ENCODE measurements at places on chromosomes 5 and 9. TPM values are rescaled to one million over a fixed set of nuclear protein-coding genes. Genes with fewer than 3 reads are reported as not detected.

PLPPR1 gene
- total RNA-seq, result not detected

FCN2 gene
- not detected for total RNA-seq

NAIF1 gene
- total RNA-seq, result 6.9 TPM

SYK gene
- not detected for total RNA-seq

PPP1R2B gene
- 0.09 TPM for total RNA-seq

PSAT1 gene
- total RNA-seq, result 180 TPM

C5orf52 gene
- total RNA-seq, result not detected

IFNK gene
- not detected for total RNA-seq

SPATA31D4 gene
- total RNA-seq, result not detected

TBCA gene
- total RNA-seq, result 270 TPM

AIF1L gene
- total RNA-seq, result 1.7 TPM

DRD1 gene
- total RNA-seq, result 0.13 TPM

SOHLH1 gene
- 0.12 TPM for total RNA-seq

HTR4 gene
- not detected for total RNA-seq

ADRB2 gene
- total RNA-seq, result 1.6 TPM

SPINK13 gene
- not detected for total RNA-seq

SMIM3 gene
- 13.1 TPM for total RNA-seq

PITX1 gene
- 31.1 TPM for total RNA-seq

IFNE gene
- 1.1 TPM for total RNA-seq

SHOC1 gene
- not detected for total RNA-seq

IL9 gene
- not detected for total RNA-seq

SPINK1 gene
- total RNA-seq, result 0.63 TPM

GPX8 gene
- 34.2 TPM for total RNA-seq

FOXD4L4 gene
- 0.07 TPM for total RNA-seq

PKD2L2 gene
- 0.12 TPM for total RNA-seq

SHROOM1 gene
- 8.8 TPM for total RNA-seq

LCN2 gene
- 3.7 TPM for total RNA-seq

Measured in A549 treated with Hydrocortisone at 1 μM for 4 hours (cell line).